Activated T-helper 17 cell treated with anti-CD3 and anti-CD28 coated beads, Interleukin-2, amount 50 U/mL, for 72 hours (primary cell): ENCODE measurements at places on chromosomes 6 and 20. TPM values are rescaled to one million over a fixed set of nuclear protein-coding genes. Genes with fewer than 3 reads are reported as not detected.

GRCh38 chr20:44838521-44838920 lies 28.2 kb upstream of the RIMS4 start:
- no peak for ATAC-seq

DNA sequence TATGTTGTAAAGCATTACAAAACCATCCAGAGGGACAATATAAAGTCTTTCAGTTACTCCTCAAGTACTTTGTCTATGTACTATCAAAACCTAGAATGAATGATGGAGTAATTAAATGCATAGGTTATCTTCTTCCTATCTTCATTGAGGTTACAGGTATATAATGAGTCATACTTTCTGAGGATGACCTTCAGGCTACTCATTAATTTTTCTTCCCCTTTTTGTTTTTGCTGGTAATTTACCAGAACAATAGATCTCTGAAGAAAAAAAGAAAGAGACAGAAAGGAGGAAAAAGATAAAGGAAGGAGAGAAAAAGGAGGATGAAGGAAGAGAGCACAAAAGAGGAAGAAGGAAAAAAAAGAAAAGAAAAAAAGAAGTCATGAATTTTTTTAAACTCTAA lies 398.4 kb downstream of the TBC1D32 start:
- ATAC-seq = no peak

The ZSCAN31 gene
- total RNA-seq = 1.0 TPM

- peak; percentile 99 for ATAC-seq
Measured at GRCh38 chr6:158262755-158263154, 49.5 kb upstream of the TULP4 start.

The KCNK15 gene
- total RNA-seq = 0.09 TPM

GRCh38 chr6:36209606-36210005 lies 13.1 kb downstream of the BRPF3 start:
- ATAC-seq = no peak

The PNPLA1 gene
- not detected for total RNA-seq

- peak; percentile 67 for ATAC-seq
Measured at GRCh38 chr20:4844751-4845465, 123.2 kb downstream of the PRND start.

The HLA-DPA1 gene
- 40.5 TPM for total RNA-seq

The IL17A gene
- total RNA-seq = 45.4 TPM
